ENCODE measurements at places on chromosomes 2 and 18.

GRCh38 chr2:20917719-20918572 lies 95.0 kb upstream of the LDAH start:
- DNase-seq: no peak

DNA sequence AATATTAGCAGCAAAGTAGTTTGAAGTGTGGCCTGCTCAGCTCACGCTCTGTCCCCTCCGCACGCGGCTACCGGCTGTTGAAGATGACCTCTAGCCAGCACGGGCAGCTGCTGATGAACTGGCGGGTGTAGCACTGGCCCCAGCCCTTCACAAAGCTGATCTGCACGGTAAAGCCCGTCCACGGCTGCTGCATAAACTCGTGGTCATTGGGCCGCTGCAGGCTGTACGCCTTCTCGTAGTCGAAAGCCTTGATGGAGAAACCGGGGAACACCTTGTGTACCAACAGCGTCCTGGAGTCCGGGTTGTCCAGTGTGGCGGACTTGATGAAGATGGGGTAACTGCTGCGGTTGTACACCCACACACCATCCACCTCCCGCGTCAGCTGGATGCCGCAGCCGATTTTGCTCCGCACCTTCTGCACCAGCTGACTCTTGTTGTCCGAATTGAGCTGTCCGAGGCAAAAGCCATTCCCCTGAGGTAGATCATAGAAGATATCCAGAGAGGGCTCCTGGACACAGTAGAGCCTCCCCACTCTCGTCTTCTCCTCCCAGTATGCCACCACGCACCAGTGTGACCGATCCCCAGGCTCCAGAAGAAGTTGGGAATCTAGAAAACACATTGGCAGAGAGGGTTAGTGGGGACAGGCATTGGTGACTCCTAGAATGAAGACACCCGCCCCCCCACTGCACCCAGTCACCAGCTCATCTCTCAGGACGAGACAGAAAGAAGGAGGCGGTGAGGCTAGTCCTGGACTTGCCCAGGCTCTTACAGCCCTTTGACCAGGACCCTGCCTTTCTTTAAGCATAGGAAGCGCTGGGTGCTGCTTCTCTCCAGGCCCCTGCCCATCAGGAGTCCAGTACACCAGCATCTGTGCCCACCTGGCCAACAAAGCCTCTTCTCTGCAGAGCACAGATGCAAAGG lies 29.2 kb downstream of the SMAD7 start:
- no peak for DNase-seq

DNA sequence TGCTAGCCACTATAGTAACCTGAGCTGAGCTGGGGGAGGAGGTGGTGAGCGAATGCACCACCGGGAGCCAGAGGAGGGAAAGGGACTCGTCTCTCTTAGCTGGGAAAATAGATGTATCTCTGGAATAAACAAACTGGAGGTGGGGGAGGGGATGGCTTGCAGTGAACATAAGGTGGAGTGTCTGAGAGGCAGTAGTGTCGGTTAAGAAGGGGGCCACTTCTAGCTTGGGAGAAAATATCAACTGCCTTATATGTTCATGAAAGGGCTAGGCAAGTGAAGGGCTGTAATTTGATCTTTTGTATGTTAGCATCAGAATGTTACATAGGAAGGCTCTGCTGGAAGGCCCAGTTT lies 2.2 kb downstream of the SETBP1 start:
- DNase-seq: no peak

DNA sequence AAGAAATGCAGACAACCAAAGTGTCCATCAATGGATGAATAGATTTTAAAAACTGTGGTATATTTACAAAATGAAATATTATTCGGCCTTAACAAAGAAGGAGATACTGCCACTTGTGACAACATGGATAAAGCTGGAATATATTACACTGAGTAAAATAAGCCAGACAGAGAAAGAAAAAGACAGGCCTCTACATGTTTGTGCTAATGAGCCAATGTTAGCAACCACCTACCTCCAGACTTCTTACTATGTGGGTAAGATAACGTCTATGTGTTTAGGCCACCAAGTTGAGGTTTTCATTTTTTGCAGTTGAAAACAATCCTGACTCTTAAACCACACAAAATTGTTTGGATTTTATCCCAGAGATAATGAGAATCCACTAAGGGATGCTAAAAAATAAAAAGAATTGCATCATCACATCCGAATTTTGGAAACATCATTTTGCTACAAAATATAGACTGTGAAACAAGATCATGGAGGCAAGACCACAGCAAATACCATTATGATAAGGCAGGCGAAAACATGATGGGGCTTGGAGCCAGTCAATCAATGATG lies 47.0 kb downstream of the EVA1A start:
- DNase-seq: no peak
